8988T (cell line): ENCODE measurements at places on chromosomes 6 and 20.

DNA sequence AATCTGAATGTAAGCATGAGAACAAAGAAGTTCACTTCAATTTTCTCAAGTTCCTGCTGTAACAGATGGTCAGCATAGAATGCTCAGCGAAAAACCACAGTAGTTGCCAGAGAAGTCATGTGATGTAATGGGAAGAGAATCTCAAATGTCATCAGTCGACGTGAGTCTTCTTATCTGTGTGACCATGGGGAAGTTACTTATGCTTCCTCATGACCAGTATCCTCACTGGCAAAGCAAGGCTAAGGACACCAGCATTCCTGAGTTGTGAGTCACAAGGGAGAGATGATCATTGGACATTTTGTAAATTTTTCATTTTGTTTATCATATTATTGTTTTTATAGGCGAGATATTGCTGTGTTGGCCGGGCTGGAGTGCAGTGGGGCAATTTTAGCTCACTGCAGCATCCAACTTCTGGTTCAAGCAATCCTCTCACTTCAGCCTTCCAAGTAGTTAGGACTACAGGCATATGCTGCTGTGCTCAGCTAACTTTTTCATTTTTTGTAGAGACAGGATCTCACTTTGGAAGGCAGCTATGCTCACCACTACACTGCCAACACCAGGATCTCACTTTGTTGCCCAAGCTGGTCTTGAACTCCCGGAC is 21.9 kb downstream of the SGK1 start:
- DNase-seq = peak; percentile 49

- no peak for DNase-seq
These were observed 70.6 kb downstream of the STXBP5 start for GRCh38 chr6:147274776-147275175.

DNA sequence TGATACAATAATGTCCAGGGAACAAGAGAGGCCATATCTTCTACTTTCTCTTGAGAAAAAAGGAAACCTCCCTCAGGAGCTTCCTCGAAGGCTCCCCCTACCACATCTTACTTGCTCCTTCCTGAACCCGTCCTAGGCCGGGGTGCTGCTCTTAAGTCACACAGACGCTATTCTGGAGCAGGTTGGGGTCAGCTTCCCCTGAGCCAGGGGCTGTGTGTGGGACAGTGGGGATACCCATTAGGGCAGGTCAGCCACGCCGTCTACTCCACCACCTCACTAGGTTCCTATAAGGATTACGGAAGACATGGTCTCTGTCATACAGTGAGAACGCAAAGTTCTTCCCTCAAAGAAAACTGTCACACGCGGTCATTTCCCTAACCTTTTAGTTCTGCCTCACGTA is 8.2 kb upstream of the PPP1R3G start:
- DNase-seq = no peak

DNA sequence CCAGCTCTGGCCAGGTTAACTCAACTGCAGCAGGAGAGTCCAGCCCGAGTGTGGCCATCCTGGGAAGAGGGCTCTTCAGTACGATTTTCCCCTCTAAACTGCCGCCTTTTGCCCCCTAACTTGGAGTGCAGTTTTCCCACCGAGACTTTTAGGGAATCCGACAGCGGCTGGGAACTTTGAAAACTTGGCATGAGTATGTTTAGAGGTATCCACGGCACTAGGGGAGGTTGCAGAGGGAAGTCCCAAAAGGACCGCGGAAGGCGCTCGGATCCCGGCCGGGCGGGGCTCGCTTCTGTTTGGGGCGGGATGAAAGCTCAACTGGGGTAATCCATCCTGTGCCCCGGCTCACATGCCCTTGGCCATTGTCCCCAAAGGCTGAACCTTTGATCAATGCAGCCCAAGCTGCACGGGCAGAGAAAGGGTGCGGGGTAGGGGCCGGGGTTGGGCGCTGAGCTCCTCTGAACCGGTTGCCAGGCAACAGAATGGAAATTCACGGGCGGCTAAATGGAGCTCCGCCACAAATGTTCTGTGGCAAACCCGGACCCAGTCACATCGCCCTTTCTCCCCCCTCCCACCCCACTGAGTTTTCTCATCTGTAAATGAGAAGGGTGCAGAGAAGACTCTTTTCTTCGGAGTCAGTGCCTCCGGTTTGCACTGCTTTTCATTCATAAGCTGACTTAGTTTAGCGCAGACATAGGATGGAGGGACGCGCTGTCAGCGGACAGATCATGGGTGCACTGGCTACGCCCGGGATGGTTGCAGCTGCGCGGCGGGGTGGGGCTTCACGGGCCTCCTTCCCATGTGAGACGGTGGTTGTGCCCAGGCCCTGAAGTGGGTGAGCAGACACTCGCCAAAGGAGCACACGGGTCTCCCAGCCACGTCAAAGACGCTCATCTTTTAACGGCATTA is 2.3 kb downstream of the BMP6 start:
- no peak for DNase-seq
